Stimulated activated CD4-positive, alpha-beta T cell treated with anti-CD3 and anti-CD28 coated beads, TNF-alpha, amount 100 ng/mL, for 24 hours (primary cell): ENCODE measurements at places on chromosomes 5 and 9.

- DNase-seq, result no peak
These were observed 10.0 kb downstream of the SPARC start for GRCh38 chr5:151676719-151677118.

GRCh38 chr5:61000887-61001286 lies 55.9 kb downstream of the NDUFAF2 start:
- DNase-seq, result no peak

DNA sequence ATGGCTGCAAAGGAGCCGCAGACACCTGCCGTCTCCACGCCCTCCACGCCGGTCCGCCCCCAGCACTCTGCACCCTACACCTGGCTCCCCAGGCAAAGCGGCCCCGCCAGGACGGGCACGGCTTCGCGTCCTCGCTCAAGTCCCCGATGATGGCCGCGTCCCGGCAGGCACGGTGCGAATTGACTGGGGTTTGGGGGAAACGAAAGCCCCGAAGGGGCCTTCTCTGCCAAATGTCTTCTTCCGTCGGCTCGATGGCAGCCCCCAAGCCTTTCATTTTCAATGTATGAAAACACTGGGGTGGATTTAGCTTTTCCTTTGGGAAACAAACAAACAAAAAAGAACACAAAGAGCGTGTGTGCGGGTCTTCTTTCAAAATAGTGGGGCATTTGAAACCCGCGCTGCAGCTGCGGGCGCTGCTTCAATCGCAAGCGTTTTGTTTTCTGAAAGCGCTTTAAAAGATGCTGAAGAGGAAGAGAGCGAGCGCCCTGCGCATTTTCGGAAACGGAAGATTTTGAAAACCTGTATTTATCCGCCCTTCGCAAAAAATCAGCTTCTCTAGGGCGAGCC lies 160.0 kb downstream of the RMI1 start:
- no peak for DNase-seq

- no peak for DNase-seq
These were observed at the start of gene RNF180 for GRCh38 chr5:64165500-64166200. TSS of gene RNF180 (plus strand) at chr5:64165843. CDS start at chr5:64200808, 34,965 bp downstream.

DNA sequence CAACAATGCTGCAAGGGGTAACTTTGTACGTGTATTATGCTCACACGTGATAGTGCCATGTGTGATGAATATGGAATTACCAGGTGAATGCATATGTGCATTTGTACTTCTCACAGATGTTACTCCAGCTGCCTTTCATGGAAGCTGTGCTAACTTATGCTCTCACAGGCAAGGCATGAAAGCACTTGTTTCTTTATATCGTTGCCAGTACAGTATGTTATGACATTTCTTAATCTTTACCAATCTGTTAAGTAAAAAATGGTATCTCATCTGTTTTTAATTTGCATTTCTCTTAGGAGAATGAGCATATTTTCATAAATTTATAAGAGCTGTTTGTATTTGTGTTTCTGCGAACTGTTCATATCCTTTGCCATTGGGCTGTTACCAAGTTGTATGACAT lies 311.8 kb upstream of the DMRT1 start:
- no peak for DNase-seq

DNA sequence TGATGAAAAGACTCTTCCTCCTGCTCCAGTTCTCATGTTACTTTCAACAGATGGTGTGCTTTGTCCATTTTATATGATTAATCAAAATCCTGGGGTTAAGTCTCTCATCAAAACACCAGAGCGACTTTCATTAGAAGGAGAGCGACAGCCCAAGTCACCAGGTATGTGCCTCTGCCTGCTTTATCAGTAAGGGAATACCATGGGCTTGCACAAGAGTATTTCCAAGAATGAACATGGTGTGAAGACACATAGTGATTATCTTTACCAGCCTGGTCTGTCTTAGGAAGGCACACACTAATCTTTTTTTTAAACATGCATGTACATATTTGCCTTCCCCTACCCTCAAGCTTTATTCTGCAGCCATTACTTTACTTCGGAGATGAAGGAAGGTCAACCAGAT lies 15.2 kb downstream of the NUP214 start:
- DNase-seq, result no peak

DNA sequence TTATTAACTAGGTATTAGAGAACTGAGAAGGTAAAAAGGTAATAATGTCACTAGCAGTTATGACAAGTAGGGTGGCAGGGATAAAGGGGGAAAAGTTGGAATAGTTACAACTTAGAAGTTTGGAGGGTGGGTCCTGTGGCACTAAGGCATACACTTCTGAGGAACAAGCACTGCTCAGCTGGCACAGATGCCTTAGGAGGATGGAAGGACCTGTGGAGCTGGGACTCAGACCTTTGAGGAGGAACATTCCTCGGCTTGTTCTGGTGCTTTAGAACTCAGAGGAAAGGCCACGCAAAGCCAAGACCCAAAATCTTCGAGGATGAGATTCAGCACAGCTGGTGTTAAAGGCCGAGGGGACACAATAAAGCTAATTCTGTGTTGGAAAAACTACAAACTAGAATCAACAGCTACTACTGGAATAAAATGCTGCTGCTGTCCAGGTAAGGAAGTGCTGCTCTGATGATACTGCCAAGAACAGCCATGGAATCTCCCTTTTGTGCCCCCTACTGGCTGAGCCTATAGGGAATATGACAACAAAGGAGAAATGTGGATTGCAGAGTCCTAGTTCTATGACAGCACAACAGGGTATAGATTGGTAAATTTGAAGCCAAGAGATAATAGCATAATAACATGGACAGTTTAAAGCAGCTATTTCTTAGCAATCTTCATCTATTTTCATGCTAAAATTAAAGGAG lies 126.7 kb downstream of the SLC25A46 start:
- DNase-seq, result no peak

DNA sequence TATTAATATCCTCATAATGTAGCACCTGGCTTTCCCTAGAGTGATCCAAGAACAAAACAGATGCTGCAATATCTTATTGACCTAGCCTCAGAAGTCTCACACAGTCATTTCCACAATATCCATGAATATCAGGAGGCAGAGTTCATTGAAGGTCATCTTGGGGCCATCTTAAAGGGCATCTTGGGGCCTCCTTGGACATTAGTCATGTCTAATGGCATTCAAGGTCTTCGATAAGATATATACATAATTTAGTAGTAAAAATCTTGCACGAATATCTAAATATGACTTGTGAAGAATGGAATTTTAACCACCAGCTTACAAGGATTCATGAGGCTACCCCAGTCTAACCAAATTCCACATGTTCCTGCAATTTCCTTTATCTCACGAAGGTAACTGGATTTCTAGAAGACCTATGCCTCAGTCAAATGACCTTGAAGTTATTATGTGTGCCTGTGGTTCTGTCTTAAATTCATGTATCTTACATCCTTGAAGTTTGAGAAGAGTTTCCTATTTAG lies 163.6 kb upstream of the SPEF2 start:
- no peak for DNase-seq

DNA sequence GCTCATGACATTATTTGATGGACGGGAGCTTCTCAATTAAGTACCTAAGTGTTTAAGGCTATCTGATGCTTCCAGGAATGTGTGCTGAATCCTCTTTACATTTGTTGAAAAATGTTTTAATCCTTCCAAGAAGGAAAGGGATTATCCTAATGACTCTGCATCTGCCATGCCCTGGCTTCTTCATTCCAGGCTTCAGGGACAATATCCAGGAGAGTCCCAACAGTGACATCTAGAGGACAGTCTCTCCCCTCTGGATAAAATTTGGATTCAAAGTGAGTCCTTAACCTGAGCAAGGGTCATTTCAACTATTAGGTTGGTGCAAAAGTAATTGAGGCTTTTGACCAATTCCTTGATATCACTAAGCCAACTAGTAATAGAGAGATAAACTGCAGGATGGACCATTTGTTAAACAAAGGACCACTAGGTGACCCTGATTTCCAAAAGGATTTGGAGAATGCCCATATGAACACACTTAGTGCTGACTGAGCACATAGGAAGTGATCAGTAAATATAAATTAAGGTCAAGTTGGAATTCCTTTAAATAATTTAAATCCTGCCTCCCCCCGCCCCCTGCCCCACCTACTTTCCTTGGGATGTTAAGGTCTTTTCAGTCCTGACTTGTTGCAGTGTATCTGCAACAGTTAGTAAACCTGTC lies 19.1 kb downstream of the TNFSF8 start:
- DNase-seq, result no peak

- DNase-seq, result no peak
These were observed 524.4 kb downstream of the PRR16 start for GRCh38 chr5:120988491-120988890.

DNA sequence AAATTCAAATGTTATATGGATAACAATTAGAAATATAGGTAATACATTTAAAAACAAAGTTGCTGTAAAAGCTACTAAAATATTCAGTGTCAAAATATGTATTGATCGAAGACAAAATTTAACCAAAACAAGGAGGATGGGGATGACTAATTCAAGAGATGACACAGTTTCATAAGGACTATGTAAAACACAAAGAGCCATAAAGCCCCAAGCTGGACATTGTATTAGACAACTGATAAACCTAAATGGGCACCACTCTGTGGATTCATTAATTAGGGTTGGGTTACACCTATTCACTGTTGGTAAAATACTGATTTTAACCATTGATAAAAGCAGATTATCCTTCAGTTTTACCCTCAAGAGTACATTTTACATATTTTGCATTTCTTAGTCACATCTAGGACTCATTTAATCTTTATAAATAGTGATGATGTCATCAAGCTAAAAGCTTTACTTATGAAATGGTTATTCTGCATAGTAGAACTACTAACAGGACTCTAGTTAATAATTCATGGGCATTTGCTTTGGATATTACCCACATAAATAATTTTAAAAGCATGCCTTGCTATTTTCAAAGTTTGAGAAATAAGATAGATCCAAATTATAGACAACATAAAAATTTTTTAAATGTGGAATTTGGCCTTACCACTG lies 13.7 kb downstream of the TUT7 start:
- no peak for DNase-seq

DNA sequence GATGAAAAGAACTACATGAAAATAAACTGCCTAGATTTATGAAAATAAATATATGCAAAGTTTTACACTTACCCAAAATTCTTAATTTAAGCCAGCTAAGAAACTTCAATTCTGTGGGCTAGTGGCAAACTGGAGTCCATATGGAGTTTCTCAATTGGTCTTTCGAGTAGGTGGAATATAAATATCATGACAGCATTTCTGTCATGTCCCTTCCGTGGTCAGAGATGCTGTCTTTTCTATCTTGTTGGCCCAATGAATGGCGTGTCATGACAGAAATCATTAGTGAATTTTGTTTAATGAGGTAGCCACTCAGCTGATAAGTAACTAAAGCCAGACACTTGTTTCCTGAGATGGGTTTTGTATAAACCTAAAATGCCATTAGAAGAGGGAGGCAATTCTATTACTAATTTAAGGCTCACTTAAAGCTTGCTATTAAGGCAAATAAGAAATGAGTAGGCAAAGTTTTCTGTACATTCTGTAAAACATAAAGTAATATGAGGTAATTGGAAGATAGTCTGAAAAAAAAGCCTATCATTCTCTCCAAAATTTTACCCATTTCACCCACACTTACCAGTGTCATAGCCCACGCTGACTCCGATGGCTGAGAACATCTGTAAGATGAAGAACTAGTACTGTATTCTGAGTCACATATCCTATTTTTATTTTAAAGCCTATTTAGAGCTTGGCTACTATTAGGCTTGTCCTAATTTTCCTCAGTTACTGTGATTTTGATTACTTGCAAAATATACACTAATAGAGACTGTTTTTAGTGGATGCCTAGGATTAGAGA lies 419.3 kb upstream of the MEF2C start:
- no peak for DNase-seq

- DNase-seq, result no peak
These were observed 966.0 kb upstream of the ACO1 start for GRCh38 chr9:31418419-31418818.

- DNase-seq, result no peak
These were observed 198.1 kb downstream of the CSNK1G3 start for GRCh38 chr5:123710031-123710430.

GRCh38 chr5:109164001-109164400 lies 245.8 kb downstream of the PJA2 start:
- no peak for DNase-seq

DNA sequence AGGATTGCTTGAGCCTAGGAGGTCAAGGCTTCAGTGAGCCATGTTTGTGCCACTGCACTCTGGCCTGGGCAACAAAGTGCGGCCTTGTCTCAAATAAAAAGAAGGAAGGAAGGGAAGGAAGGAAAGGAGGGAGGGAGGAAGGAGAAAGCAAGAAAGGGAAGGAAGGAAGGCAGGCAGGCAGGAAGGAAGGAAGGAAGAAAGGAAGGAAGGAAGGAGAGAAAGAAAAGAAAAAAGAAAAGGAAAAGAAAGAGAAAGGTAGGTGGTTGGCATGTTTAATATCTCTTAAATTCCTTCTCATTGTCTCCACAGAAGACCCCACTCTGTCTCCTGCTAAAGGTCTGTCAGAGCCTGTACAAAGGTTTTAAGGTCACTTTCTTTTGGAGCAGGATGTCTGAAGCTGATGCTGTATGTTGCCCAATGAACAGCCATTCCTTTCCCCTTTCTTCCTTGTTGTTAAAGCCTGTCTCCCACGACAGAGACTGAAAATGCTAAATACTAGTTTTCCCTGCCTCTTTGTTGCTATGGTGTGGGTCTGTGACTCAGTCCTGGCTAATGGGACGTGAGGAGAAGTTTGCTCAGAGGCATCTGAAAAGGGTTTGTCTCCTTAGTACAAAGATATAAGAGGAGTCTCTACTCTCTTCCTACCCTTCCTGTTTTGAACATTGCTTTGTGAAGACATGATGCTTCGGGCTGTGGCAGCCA lies 213.3 kb downstream of the PCSK1 start:
- DNase-seq, result no peak

DNA sequence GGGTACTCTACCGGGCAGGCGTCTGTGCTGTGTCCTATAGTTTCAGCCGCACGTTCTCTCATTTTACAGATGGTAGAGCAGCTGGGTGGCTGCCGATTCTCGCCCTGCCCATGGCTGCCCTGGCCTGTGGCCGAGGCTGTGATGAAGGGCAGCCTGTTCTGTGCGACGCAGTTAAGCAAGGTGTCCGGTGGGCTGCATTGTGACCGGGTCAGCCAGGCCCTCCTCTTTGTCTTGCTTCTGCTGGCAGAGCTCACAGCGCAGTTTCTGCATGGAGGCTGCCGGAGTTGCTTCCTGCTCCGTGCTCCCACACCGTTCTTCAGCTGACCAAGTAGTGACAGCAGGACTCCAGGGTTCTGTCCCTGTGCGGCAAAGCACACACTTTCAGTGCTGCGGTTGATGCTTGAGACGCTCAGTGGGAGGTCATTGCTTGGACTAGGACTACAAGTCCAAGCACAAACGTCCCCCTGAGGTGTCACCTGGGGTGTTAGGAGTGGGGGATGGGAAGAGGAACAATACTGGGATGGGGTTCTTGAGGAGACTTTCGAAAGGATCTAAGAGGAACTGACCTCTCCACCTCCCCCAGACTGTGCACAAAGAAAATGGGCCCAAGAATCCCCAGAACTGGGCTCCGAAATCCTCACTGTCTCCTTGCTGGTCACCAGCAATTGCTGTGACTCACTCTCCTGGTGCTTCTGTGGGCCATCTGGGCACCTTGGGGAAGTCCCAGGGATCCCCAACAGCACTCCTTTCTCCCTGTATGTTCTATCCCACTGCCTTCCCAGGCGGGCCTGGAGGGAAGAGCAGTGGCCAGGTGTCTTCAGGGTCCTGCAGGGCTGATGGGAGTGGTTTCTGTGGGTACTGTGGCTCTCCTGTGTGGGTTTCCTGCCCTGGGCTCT lies 58.2 kb downstream of the GADD45G start:
- no peak for DNase-seq
